ENCODE measurements at places on chromosomes 3 and 15. TPM values are rescaled to one million over a fixed set of nuclear protein-coding genes. Genes with fewer than 3 reads are reported as not detected.
A peak's percentile ranks its signal among the peaks of the same experiment; 100 is the strongest.

The TMCO5A gene
- not detected for total RNA-seq

The ERICH6 gene
- not detected for total RNA-seq

The LOXL1 gene
- 3.5 TPM for total RNA-seq

The MESP1 gene
- 0.22 TPM for total RNA-seq

The CFAP20DC gene
- 0.20 TPM for total RNA-seq

GRCh38 chr15:82851981-82852511 is 42.6 kb downstream of the WHAMM start:
- no peak for DNase-seq

DNA sequence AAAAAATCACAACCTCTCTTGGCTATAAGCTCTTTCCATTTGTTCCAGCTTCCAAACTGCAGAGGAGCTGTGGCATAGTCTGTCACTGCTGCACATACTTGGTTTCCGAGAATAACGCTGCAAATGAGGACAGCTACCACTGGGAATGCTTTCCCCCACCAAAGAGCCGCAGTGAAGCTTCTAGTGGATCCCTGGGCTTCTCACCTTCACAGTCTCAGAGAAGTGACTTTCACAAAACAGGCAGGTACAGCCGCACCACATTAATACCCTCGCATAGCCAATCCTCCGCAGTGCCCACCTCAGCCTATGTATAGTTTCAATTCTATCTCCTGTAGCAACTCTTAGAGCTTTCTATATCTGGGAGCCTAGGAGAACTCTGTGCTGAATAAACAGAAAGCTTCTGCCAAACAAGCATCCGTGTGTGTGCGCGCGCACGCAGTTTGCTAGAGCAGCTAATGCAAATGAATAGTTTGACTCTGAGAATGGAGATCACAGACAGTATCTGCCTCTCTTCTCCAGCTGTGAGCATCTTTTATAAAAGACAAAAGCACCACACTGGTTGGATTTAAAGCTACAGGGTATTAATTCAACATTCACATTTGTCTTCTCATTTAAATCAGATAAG is 81.9 kb upstream of the PLXND1 start:
- no peak for DNase-seq

DNA sequence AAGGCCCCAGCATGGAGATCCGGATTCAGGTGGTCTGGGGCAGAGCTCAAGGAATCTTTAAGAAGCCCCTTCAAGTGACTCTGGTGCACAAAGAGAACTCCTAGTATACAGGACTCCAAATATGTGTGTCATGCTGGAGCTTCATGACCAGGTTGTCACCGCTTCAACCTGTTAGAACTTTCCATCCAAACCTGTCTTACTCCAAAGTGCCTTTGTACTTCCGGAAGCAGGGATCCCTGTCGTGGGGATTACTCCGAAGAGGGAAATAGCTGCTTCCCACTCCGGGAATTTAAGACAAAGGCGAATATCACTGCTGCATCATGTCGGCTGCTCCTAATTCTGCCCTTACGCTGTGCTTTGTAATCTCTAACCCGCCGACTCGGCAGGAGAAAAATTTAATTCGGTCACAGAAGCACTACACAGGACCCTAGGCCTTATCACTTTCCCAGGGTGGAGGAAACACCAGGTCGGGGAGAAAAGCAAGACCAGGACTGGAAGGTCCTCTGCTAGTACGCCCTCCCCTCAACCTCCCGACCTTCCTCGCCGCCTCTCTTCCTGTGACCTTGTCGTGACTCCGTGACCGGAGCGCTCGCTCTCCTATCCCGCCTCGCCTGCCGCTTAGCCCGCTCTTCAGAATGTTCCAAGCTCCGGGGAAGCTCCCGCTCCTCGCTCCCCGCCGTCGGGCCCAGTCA is 730 bp downstream of the HIGD1A start:
- DNase-seq = peak; percentile 3

- DNase-seq = no peak
Measured at GRCh38 chr15:44554934-44555723, 18.2 kb downstream of the EIF3J start.

GRCh38 chr3:123745184-123745855 is 138.8 kb downstream of the MYLK start:
- no peak for DNase-seq

GRCh38 chr3:13610006-13610570 is 61.2 kb downstream of the FBLN2 start:
- no peak for DNase-seq

DNA sequence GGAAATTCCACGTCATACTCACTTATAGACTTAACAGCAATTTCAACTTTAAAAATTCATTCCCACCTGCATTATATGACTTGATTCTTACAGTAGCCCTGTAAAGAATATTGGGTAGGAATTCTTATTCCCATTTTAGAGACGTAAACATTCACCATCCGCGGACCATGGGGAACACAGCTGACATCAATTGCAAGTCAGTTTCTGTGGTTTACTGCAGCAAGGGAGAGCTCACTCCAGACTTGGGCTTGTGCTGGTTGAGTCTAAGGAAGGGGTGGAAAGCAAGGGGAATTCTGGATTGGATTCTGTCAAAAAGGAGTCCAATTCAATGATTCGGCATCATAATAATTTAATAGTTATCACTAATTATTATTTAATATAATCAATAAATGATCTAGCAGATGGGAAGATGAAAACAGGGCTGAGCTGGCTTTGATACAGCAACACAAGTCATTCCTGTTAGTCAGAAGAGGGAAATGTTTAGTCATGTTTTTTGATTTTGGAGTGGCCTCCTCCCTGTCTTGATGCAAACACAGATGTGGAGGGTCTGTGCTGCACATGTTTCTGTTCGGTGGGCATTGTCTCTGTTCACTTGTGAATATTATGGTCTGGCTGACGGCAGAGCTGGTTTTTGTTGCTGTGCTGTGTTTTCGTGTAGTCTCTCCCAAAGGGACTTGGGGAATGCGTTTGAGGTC is 9.7 kb downstream of the LIPC start:
- DNase-seq = no peak

DNA sequence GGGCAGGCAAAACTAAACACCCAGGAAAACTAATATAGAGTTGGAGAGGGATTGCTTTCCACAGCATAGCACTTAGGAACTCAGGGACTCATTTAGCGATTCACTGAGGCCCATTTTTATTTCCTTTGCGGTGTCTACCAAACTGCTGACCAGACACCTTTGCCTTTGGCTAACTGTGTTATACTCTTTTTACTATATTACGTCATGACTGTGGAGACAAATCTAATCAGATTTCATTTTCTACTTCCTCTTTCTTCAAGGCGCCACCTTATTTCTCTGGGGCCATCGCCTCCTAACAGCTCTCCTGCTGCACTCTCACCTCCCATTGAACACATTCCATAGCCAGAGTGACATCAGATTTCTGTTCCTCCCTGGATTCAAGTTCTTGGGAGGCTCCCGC is 215.7 kb upstream of the WNT5A start:
- no peak for DNase-seq

DNA sequence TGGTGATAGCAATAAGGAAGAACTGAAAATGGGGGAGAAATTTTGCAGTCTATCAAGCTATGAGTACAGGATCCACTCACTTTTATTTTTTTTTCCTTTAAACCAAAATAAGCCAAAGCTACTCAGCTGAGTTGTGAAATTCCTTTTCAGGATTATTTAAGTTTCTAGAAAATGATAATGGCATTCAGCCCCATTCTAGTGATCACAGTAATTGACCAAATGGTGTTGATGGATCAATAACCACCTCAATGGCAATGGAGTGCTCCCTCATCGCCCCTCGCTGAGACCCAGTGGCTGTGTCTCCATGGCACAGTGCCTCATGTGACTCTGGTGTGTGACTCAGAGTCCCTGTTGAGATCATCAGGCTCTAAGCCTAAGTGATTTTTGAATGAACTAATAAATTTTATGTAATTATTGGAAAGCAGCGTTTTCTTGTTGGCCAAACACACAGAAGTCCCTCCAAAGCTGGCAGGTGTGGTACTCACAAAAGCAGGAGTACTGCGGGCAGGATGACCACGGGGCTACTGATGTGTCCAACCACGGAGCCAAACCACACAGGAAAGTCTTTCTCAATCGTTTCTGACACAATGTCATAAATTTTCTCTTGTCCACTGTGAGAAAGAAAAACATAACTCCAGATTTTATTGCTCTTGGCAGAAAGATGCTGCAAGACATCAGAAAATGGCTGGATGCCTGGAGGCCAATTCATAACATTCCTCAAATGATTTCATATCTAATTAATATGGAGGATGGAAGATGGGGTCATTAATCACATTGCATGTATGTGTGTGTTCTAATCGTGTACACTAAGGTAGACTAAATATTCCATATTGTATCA is 14.4 kb upstream of the STARD5 start:
- DNase-seq = no peak

DNA sequence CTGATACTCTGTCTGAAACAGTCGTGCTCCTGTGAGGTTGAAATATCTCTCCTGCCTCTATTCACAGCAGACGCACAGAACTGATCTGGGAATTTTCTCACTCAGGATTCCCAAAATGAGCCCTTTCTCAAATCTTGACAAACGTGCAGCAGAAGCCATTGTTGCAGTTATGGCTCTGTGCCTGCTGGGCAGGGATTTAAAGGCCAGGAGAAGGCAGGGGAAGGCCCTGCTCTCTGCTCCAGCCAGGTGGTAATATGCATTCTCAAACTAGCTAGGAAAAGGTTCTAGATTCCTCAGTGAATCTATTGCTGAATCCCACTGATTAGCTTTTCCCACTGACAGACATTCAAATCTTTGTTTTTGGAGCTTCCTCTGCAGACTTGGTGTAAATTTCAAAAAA is 2.2 kb downstream of the MINAR1 start:
- DNase-seq = no peak

Data from CD4-positive, alpha-beta T cell (primary cell).